ENCODE measurements at places on chromosomes 7 and 10.

DNA sequence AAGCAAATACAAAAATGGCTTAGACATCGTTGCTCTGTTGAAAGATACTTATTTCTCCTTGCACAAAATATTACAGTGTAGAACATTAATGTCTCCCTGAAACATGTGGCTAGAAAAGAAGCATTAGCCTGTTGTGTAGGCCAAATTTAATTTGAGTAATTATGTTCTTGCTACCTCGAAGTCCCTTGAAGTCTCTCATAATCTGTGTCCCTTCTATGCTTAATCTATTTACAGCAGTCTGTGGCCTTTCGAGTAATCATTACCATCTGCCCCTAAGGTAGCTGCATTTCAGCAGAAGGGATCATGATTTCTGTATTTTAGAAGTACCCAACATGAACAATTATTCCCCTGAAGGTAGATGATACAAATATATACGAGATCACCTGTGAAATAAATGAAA lies 615.2 kb downstream of the GRM8 start:
- no peak for DNase-seq

GRCh38 chr10:76432016-76433012 lies 1000.9 kb downstream of the LRMDA start:
- peak; percentile 92 for DNase-seq

DNA sequence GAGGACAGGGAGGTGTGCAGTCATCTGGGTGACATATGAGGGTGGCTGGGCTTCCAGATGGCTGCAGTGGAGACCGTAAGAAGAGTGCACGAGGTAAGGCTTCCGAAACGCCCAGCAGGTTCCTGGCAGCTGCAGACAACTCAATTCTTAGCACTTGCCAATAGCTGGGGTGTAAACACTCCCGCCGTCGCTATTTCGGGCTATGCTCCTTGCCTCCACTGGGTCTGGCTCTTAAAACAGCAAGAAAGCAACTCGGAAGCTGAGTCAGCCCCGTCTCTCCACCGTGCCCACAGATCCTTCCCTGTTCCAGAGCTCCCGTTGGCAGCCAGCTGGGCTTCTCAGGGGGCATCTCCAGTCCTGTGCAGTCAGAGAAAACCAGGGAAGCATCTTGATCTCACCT lies 6.1 kb upstream of the PDGFA start:
- no peak for DNase-seq

DNA sequence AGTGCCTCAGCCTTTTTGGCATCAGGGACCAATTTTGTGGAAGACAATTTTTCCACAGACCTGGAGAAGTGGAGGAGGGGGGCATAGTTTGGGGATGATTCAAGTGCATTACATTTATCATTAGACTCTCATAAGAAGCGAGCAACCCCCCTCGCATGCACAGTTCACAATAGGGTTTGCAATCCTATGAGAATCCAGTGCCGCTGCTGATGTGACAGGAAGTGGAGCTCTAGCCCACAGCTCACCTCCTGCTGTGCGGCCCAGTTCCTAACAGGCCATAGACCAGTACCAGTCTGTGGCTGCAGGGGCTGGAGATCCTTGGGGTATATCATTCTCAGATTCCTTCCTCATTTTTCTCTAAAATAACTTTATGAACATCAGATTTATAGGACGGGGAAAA lies 50.8 kb downstream of the ATAD1 start:
- peak; percentile 5 for DNase-seq

- no peak for DNase-seq
These were observed 21.3 kb downstream of the VOPP1 start for GRCh38 chr7:55550841-55551537.

GRCh38 chr10:18079665-18080295 lies 60.4 kb upstream of the CACNB2 start:
- peak; percentile 21 for DNase-seq

DNA sequence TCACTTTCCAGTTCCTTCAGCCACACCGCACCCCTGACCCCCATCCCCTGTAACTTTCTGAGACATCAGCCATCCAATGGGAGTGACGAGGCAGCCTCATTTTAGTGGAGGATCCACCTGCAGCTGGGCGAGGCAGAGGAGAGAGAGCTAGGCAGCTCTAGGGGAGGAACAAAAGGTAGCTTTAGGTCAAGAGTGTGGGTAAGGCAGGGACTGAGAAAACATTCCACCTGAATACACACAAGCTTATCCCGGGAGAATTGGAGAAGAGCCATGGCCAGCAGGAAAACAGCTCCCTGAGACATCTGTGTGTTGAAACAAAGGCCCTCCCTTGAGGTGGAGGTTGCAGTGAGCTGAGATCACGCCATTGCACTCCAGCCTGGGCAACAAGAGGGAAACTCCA lies 6.7 kb upstream of the KLRG2 start:
- peak; percentile 19 for DNase-seq

- peak; percentile 70 for DNase-seq
These were observed 8.5 kb downstream of the DDX56 start for GRCh38 chr7:44565097-44565794.

DNA sequence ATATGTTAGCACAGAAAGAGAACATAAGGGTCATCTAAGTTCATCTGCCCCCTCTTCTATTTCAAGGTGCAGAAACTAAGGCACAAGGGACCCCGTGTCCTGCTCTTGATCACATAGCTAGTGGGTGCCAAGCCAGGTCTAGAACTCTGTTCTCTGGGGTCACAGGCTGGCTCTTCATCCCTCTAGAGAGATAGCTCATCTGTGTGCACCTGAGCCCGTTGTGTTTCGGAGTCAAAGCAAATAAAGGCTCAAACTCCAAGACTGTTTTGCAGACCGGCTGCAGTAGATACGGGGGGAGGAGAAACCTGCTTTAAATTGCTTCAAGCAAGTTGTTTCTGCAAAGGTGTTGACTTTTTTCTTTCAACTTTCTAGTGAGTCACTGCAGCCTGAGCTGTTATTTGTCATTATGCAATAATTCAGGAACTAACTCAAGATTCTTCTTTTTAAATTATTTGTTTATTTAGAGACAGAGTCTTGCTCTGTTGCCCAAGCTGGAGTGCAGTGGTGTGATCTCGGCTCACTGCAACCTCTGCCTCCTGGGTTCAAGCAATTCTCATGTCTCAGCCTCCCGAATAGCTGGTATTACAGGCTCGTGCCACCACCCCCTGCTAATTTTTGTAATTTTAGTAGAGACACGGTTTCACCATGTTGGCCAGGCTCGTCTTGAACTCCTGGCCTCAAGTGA lies 6.5 kb downstream of the BLVRA start:
- peak; percentile 41 for DNase-seq

- no peak for DNase-seq
These were observed 102.1 kb downstream of the FOXL3 start for GRCh38 chr7:391961-392524.

GRCh38 chr7:158414002-158414401 lies 173.6 kb downstream of the PTPRN2 start:
- DNase-seq, result no peak

GRCh38 chr7:112018305-112019030 lies 187.7 kb downstream of the DOCK4 start:
- DNase-seq, result peak; percentile 31

- DNase-seq, result no peak
These were observed 85.9 kb downstream of the ELFN1 start for GRCh38 chr7:1755783-1756625.

GRCh38 chr10:63265222-63265617 lies 132.1 kb downstream of the NRBF2 start:
- DNase-seq, result peak; percentile 59

- DNase-seq, result no peak
These were observed 14.4 kb upstream of the AKR1C3 start for GRCh38 chr10:5079836-5080235.

- no peak for DNase-seq
These were observed 3.4 kb upstream of the SRI start for GRCh38 chr7:88223265-88223664.

DNA sequence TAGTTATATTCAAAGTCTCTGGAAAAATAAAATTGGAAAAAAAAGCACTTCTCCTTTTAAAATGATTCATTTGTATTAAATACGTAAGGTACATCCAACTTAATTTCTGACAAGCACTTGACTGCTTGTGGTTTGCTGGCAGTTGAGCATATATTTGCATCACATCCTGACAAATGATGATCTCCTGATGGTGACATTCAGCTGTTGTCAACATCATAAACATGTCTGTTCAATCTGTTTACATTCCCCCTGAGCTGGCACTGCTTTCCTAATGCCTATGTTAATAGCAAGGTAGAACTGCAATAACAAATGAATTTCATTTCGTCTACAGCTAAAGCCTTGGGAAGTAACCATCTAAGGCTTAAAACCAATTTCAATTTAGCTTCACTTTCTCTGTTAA lies 24.4 kb downstream of the TSPAN12 start:
- DNase-seq, result no peak

- no peak for DNase-seq
These were observed 24.1 kb downstream of the GBX1 start for GRCh38 chr7:151143261-151144015.

DNA sequence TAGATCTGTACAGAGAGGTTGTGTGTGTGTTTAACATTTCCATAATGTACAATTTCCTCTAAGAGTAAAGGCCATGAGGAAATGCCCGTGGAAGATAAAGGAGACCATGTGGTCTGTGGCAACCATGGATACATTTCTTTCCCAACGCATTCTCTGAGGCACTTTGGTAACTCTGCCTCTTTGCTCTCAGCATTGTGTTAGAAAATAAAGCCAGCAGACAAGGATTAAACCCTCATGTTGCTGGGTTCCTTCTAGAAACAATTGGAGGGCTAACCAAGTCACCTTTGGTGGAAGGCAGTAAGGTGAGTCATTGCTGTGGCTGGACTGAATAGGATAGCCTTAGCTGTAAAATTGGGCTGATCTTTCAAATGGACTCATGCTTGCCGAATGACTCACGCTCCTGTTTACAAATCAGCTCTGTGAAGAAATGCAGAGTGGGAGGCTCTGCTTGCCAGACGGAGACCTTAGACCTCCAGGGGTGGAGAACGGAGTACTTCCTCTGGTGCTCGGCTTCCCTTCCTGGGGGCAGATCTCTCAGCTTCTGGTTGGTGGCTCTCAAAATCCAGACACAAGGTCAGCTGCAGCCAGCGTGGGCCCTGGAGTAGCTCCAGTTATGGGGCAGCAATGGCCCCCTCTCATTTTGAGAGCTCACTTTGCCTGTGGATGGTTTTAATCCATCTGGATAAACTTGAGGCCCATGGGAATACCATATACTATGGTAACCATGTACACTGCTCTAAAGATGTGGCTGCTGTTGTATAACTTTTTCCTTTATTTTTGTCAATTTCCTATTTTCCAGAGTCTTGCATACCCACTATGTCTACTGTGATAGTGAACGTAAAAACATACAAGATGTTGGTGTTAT lies 137.3 kb downstream of the TCF7L2 start:
- peak; percentile 100 for DNase-seq
